Activated CD8-positive, alpha-beta T cell treated with anti-CD3 and anti-CD28 coated beads, Interleukin-2, amount 10 ng/mL, durations not matched to agents 7 days and 5 days (primary cell): ENCODE measurements at places on chromosomes 11 and 22. TPM values are rescaled to one million over a fixed set of nuclear protein-coding genes. Genes with fewer than 3 reads are reported as not detected.

DNA sequence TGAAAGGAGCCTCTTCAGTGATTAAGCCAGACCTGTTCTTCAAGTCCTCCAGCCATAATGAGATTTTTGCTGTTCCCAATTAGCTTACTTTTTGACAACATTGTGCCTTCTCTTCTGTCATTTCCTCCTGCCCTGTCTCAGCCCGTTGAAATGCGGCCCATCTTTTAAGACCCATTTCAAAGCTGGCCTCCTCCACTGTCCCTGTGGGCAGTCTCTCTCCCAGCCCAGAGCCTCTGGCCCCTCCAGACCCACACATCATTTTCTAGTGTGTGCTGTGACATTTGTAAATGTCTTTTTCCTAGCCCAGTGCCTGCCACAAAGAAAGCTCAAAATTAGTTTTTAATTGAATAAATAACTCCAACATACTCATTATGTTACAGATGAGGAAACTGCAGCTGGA lies 70.9 kb downstream of the BUD13 start:
- no peak overlapping the region for H3K27ac ChIP-seq
- H3K36me3 ChIP-seq, result no peaks in the 10 kb centered on the region
- H3K27me3 ChIP-seq, result peaks cover 10% of the 10 kb centered on the region
- H3K4me1 ChIP-seq, result no peaks in the 10 kb centered on the region

DNA sequence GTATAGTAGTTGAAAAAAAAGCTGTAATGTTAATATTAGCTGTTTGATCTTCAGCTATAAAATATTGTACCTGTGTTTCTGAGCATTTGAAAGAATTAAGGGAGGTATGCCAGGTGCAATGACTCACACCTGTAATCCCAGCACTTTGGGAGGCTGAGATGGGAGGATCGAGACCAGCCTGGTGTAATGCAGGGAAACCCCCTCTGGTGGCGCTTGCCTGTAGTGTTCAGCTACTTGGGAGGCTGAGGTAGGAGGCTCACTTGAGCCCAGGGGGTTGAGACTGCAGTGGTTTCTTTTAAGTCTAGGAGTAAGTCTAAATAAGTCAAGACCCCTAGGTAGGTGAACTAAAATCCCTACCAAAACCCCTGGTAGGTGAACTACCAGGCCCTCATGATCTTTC lies 37.1 kb downstream of the TAF1D start:
- H3K36me3 ChIP-seq, result peaks cover 73% of the 10 kb centered on the region
- DNase-seq, result peak; percentile 27
- H3K27ac ChIP-seq, result no peak overlapping the region
- no peaks in the 10 kb centered on the region for H3K4me1 ChIP-seq
- H3K27me3 ChIP-seq, result no peaks in the 10 kb centered on the region
- H3K4me3 ChIP-seq, result no peak overlapping the region

DNA sequence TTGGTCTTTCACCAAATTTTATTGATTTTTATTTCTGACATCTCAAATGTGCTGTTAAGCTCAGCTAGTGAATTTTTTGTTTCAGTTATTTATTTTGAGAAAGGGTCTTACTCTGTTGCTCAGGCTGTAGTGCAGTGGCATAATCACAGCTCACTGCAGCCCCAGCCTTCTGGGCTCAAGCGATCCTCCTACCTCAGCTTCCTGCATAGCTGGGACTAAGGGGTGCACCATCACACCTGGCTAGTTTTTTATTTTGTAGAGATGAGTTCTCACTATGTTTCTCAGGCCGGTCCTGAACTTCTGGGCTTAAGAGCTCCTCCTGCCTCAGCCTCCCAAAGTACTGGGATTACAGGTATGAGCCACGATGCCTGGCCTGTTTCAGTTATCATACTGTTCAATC lies 282.0 kb downstream of the SBF2 start:
- no peaks in the 10 kb centered on the region for H3K27me3 ChIP-seq
- no peak overlapping the region for H3K4me3 ChIP-seq
- H3K36me3 ChIP-seq, result no peaks in the 10 kb centered on the region
- no peaks in the 10 kb centered on the region for H3K4me1 ChIP-seq
- no peak for DNase-seq

DNA sequence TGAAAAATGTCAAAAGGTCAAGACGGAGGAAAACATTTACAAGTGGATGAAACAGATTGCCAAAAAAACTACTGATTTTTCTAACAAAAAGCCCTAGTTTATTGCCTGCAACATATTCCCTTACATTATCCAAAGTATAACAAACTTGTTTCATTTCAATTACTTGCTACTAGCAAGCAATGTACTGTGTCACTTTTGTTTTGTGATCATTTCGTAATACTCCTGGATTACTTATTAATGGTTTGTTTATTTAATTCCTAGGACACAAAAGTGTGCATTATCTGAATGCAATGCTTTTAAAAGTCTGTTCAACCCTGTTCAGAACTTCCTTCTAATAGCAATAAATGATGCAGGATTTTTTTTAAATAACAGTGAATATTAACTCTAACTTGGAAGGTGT lies 50.9 kb downstream of the CCDC34 start:
- no peaks in the 10 kb centered on the region for H3K4me1 ChIP-seq
- H3K27ac ChIP-seq, result no peak overlapping the region
- no peaks in the 10 kb centered on the region for H3K36me3 ChIP-seq
- no peaks in the 10 kb centered on the region for H3K27me3 ChIP-seq
- no peak overlapping the region for H3K4me3 ChIP-seq

DNA sequence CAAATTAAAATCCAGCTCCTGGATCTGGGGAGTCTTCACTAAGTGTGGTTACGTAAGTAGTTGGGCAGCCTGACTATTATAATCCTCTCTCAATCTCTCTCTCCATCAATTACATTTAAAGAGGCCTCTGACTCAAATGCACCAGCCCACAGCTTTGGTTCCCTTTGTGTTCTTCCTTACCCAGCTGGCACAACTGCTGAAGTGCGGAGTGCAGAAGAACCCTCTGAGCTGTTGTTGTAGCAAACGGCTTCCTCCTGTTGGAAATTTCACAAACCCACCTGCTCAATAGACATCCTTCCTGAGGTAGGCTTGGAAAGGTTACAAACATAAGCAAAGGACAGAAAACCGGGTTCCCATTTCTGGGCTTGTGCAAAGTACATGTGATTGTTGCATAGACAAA lies 17.0 kb upstream of the SORL1 start:
- no peaks in the 10 kb centered on the region for H3K27me3 ChIP-seq
- peaks cover 11% of the 10 kb centered on the region for H3K4me1 ChIP-seq
- H3K36me3 ChIP-seq, result no peaks in the 10 kb centered on the region

DNA sequence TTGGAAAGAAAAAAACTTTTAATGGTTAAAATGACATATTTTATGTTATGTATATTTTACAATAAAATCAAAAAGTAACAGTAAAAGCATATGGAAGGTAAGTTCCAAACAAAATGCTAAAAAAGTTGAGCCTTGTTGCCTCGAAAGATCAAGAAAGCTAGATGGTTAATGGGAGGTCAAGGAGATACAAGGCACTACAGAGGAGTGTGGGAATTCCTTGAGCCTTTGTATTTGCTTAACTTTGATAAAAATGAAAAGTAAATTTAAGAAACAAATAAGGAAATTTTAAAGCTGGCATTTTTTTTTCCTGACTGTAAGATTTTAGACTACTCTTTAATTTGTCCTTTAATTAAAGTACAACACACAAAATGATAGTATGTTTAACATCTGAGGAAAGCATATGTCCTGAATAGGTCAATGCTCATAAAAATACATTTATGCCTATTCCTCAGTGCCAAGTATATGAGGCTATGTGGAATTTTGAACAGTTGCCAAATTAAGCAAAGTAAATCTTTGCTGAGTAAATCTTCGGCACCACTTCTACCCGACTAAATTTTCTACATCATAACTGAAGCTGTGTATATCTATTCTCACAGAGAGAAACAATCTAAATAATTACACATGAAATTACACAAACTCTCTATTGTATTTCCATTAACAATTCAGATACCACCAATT lies 108.8 kb downstream of the TTC28 start:
- H3K27ac ChIP-seq, result no peak overlapping the region
- H3K36me3 ChIP-seq, result no peaks in the 10 kb centered on the region
- no peak overlapping the region for H3K4me3 ChIP-seq
- DNase-seq, result no peak
- no peaks in the 10 kb centered on the region for H3K4me1 ChIP-seq
- peaks cover 39% of the 10 kb centered on the region for H3K27me3 ChIP-seq

DNA sequence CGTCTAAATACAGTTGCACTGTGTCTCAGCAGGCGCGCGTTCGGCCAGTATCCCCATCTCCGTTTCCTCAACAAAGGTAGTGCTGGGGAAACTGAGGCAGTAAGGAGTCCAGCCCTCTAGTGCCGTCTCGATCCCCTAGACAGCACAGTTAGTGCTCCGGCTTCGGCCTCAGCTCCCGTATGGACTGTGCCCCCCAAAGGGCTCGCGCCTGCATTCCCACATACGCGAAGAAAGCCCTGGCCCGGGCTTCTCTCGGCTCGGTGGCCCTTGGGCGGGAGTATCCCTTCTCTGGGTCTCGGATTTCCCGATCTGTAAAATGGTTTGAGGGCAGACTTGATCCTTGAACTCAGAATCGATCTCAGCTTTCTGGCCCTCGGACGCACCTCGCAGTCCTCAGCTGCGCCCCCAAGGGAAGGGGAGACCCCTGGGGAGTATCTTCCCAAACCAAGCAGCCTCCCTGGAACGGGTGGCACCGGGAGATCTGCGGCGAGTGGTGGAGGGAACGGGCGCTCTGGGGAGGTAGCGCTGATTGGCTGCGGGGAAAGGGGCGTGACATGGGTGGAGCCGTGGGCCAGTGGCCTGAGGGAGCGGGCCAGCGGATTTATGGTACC lies 759 bp upstream of the PEX16 start:
- H3K36me3 ChIP-seq, result peaks cover 16% of the 10 kb centered on the region
- peak; percentile 78 for DNase-seq
- H3K4me3 ChIP-seq, result peak overlapping the region; percentile 94
- H3K27ac ChIP-seq, result peak overlapping the region; percentile 99
- H3K4me1 ChIP-seq, result peaks cover 53% of the 10 kb centered on the region

DNA sequence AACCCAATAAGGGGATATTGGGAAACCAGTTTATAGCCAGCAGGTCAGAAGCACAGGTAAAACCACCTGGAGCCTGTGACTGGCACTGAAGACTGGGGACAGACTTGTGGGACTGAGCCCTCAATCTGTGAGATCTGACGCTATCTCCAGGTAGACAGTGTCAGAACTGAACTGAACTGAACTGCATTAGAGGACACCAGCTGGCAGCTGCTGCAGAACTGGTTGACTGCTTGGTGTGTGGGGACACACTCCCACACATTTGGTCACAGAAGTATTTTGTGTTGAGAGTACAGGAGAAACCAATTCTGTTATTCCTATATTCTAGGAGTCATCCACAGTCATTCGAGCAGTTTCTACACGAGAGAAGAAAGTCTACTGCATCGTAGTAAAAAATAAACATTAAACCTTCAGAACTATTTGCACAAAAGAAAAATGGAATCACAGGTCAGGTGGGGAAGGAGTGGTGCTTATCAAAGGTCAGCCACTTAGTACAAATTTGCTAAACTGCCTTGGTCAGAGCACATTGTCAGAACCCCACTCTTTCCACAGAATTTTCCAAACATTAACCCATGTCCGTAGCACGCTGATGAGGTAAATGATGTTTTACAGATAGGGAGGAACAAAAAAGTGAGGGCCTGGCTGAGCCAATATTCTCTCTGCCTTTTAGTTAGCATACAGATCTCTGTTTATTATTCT lies 77.2 kb downstream of the SIK3 start:
- no peaks in the 10 kb centered on the region for H3K27me3 ChIP-seq
- peaks cover 58% of the 10 kb centered on the region for H3K4me1 ChIP-seq
- no peak overlapping the region for H3K4me3 ChIP-seq
- DNase-seq, result no peak
- no peaks in the 10 kb centered on the region for H3K36me3 ChIP-seq

DNA sequence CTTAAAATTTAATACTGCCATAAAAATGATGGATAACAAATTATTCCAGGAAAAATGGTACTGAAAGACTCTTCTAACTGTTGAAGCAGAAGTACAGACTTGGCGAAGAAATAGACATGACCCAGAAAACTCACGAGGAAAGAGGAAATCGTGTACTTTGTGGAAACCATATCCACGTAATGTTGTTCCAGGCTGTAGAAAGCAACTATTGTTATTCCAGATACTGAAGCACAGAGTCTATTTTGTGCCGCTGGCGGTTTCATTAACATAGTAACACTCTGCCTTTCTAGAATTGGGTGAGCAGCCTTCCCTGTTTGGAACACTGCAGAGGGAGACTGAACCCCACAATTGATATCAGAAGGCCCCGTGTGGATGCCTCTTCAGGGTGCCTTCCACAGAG lies 310.6 kb downstream of the TBC1D22A start:
- H3K4me3 ChIP-seq, result no peak overlapping the region
- DNase-seq, result no peak
- H3K36me3 ChIP-seq, result peaks cover 24% of the 10 kb centered on the region
- H3K4me1 ChIP-seq, result peaks cover 11% of the 10 kb centered on the region
- H3K27me3 ChIP-seq, result no peaks in the 10 kb centered on the region
- no peak overlapping the region for H3K27ac ChIP-seq

DNA sequence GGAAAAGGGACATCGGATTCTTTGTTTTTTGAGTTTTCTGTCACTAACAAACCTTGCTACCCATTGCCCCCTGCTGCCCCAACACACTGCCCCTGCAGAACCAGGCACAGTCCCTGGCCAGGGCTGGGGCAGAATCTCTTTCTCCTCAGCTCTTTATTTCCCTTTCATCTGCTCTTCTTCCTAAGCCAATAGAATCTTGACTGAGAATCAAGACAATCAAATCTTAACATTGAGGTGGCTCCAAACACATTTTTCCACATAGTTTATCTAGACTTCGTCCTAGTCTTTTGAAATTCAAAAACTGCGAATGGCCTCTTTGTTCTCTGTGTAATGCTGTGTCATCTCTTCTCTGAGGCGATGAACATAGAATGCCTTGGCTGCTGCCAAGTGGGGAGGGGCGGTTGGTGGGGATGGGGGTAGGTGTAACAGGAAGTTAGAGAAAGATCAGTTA lies 16.1 kb upstream of the NTM start:
- no peak for DNase-seq
- H3K4me3 ChIP-seq, result no peak overlapping the region
- no peak overlapping the region for H3K27ac ChIP-seq
- no peaks in the 10 kb centered on the region for H3K27me3 ChIP-seq

- DNase-seq, result no peak
- no peaks in the 10 kb centered on the region for H3K27me3 ChIP-seq
- H3K27ac ChIP-seq, result no peak overlapping the region
- H3K36me3 ChIP-seq, result no peaks in the 10 kb centered on the region
- no peaks in the 10 kb centered on the region for H3K4me1 ChIP-seq
These were observed 29.2 kb upstream of the KCNA4 start for GRCh38 chr11:30045921-30046577.

The C11orf52 gene
- not detected for total RNA-seq

The CALCA gene
- not detected for total RNA-seq

The DEFB131B gene
- total RNA-seq, result not detected

The HBB gene
- total RNA-seq, result not detected

The C22orf15 gene
- total RNA-seq, result 1.4 TPM
